Osteoblast (primary cell): ENCODE measurements at places on chromosomes 5 and 9. TPM values are rescaled to one million over a fixed set of nuclear protein-coding genes. Genes with fewer than 3 reads are reported as not detected.

DNA sequence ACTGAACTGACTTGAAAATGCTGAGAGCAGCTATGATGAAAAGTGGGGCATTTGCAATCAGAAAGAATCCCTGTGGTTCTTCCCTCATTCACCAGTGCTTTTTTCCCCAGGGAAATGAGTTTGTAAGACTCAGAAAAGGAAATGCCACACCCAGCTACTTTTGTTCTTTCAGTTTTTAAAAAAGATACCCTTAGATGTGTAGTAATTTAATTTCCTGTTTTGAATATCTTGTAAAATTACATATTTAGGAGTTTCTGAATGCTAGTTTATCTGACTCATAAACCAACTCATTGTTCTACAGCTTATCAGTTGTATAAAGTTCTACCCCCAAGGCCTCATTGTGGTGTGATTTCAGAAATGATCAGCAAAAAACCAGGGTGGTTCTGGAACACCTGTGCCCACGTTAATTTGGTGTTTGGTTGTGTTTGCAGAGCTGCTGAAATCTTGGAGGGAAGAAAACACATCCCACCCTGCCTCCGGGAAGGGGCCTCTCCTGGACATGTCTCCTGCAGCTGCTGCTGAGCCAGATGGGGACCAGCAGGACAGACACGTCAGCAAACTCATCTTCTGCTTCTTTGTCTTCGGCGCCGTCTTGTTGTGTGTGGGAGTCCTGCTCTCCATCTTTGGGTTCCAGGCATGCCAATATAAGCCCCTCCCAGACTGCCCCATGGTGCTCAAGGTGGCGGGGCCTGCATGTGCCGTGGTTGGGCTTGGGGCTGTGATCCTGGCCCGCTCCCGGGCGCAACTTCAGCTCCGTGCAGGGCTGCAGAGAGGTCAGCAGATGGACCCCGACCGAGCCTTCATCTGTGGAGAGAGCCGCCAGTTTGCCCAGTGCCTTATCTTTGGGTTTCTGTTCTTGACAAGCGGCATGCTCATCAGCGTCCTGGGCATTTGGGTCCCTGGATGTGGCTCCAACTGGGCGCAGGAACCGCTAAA lies 2.8 kb downstream of the TMEM171 start:
- peaks cover 24% of the 10 kb centered on the region for H3K4me1 ChIP-seq
- H3K36me3 ChIP-seq, result no peaks in the 10 kb centered on the region
- no peak overlapping the region for H3K4me3 ChIP-seq
- H3K27me3 ChIP-seq, result no peaks in the 10 kb centered on the region
- DNase-seq, result peak; percentile 95

- no peaks in the 10 kb centered on the region for H3K36me3 ChIP-seq
- H3K27ac ChIP-seq, result no peak within 1 kb of the TSS
- peaks cover 54% of the 10 kb centered on the region for H3K27me3 ChIP-seq
- DNase-seq, result peak; percentile 34
- no peaks in the 10 kb centered on the region for H3K4me1 ChIP-seq
Observed at GRCh38 chr9:6645355-6646292, at the start of gene GLDC. TSS of gene GLDC (minus strand) at chr9:6645729. CDS start at chr9:6645499, 230 bp downstream.

DNA sequence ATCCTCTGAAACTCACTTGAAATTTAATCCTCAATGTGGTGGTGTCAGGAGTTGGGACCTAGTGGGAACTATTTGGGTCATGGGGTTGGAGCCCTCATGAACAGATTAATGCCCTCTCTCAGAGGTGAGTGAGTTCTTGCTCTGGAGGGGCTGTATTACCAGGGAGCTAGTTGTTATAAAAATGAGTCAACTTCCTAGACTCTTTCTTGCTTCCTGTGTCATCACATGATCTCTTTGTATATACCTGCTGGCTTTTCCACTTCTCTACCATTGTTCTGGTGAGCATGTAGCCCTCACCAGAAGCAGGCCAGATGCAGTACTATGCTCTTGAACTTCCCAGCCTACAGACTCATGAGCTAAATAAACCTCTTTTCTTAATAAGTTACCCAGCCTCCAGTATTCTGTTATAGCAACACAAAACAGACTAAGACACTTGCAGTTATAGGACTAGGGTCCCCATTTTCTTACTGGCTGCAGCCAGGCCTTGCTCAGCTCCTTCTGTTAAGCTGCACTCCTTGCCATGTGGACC lies 127.5 kb downstream of the SUSD1 start:
- no peak overlapping the region for H3K4me3 ChIP-seq
- no peaks in the 10 kb centered on the region for H3K36me3 ChIP-seq
- no peaks in the 10 kb centered on the region for H3K27me3 ChIP-seq
- H3K27ac ChIP-seq, result peak overlapping the region; percentile 99
- no peak for DNase-seq

DNA sequence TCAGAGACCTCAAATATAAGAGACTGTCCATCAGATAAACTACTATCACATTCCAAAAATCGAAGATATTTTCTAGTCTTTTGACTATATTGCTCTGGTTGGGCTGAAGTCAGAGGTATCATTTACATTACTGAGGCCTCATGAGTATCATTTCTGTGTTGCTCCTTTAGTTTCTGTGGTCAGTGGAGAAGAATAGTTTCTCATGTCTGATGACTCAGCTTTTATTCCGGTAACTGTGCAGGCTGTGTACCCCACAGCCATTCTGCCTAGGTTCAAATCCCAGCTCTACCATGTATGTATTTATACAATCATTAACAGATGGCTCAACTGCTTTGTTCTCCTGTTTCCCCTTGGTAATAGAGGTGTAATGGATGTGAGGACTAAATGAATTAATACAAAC lies 179.3 kb downstream of the ALDH1A1 start:
- H3K4me1 ChIP-seq, result no peaks in the 10 kb centered on the region
- DNase-seq, result no peak
- no peaks in the 10 kb centered on the region for H3K27me3 ChIP-seq
- no peak overlapping the region for H3K4me3 ChIP-seq
- no peaks in the 10 kb centered on the region for H3K36me3 ChIP-seq

DNA sequence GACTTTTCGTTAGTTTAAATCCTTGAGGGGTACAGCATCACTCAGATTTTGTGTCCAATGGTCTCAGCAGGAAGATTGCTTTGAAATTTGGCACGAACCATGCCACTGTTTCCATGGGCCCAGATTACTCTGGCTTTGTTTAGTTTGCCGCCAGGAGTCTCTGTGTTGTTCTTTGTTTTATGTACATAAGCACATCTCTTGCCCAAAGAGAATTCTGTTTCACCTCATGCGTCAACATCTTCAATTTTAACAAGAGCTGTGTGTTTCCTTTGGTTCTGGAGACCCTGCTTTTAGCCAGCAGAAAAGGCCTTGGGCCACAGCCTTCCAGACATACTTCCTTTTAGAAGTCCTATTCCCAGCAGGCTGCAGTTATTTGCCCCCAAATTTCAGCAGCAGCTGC lies 62.4 kb downstream of the TNPO1 start:
- no peaks in the 10 kb centered on the region for H3K4me1 ChIP-seq
- H3K27ac ChIP-seq, result no peak overlapping the region
- H3K36me3 ChIP-seq, result peaks cover 88% of the 10 kb centered on the region
- no peak overlapping the region for H3K4me3 ChIP-seq

DNA sequence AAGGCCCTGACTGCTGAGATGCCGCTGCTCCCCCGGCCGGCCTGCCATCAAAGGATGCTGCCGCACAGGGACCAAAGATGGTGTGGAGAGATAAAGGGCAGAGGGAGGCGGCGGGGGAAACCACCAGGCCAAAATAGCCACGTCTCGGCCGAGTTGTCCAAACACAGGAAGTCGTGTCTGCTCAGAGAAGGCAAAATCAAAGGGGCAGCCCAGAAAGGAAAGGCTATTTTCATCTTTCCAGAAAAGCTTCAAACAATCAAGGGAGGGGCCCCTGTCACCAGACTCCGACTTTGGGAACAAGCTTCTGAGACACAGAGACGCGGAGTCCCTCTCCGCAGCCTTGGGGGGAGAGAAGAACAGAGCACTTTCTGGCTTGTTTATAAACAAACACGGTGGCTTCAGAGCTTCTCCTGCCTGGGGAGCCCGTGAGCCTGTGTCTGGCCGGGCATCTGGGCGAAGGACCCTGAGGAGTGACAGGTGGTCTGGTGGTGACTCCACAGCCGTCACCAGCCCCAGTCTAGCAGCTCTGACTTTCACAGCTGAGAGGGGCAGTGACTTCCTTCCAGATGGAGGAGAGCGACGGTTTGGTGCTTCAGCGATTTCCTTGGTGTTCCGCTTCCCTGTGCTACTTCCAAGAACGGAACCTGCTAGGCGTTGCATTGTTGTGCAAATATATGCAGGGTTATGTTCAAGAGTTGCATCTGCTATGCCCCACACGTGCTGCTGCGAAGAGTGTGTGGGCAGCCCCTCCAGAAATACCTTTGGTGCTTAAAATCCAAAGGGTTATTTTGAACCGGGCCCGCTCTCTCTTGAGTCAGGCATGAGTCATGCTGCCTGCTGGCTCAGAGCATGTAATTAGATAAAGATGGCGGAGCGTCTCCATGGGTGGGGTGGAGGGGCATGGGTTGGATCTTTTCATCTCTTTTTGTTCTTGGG lies 24.0 kb downstream of the ADAMTSL2 start:
- H3K27me3 ChIP-seq, result peaks cover 5% of the 10 kb centered on the region
- peaks cover 11% of the 10 kb centered on the region for H3K4me1 ChIP-seq
- peak overlapping the region; percentile 1 for H3K27ac ChIP-seq
- H3K36me3 ChIP-seq, result no peaks in the 10 kb centered on the region

DNA sequence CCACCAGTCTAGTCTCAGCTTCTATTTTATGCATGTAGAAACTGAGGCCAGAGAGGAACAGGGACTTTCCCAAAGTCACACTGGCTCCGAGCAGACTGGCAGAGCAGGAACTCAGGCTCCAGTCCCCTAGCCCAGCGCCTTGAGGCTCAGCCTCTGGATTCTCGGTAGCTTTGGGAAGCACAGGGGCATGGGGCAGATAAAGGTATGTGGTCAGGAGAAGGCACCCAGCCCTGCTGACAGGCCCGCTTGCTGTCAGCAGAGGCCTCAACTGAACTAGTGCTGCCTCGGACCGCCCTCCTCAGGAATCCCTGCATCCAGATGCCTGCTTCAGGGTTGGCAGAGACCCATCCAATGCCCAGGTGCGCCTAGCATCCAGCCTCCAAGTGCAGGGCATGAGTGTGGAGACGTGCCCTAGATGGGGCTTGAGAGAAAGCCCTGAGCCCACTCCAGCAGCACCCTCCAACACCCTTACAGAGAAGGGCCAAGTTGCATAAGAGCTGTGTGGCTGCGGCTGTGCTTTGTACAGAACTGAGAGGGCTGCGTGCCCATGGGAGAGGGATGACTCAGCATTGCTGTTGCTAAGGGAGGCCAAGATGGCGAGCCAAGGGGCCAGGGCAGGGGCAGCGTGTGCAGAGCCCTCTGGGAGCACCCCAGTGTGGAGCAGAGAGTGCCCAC lies 168.6 kb downstream of the MACROH2A1 start:
- H3K36me3 ChIP-seq, result no peaks in the 10 kb centered on the region
- peak; percentile 91 for DNase-seq
- H3K4me3 ChIP-seq, result no peak overlapping the region
- no peaks in the 10 kb centered on the region for H3K27me3 ChIP-seq

DNA sequence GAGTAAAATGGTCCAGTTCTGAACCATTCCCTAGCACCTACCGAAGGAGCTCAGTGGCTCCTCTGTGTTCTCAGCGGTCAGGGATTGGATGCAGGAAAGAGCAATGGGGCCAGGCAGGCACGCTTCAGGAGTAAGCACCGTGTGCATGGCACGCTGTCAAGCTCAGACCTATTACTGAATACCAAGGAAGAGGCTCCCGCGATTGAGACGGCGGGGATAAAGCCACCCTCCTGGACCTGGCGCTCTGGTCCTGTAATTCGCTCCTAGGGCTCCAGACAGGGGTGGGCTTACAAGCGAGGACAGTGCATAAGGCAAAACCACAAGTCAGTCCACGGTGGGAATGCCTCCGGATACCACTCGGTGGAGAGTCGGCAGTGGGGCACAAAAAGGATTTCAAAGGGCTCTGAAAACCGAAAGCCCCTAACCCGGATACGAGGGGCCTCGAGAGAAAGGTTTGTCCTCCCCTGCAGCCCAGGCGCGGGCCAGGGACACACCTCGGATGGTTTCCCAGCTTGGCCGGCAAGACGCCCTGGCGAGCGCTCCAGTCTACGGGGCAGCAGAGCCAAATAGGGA lies 988 bp downstream of the OXCT1 start:
- no peaks in the 10 kb centered on the region for H3K27me3 ChIP-seq
- peaks cover 19% of the 10 kb centered on the region for H3K4me1 ChIP-seq

- no peaks in the 10 kb centered on the region for H3K27me3 ChIP-seq
- H3K36me3 ChIP-seq, result peaks cover 1% of the 10 kb centered on the region
- peaks cover 68% of the 10 kb centered on the region for H3K4me1 ChIP-seq
- no peak for DNase-seq
- H3K4me3 ChIP-seq, result peak overlapping the region; percentile 51
- H3K27ac ChIP-seq, result peak overlapping the region; percentile 97
Observed at GRCh38 chr5:159050316-159051143, 49.2 kb downstream of the EBF1 start.

- H3K4me3 ChIP-seq, result no peak overlapping the region
- H3K4me1 ChIP-seq, result no peaks in the 10 kb centered on the region
- no peak overlapping the region for H3K27ac ChIP-seq
- peak; percentile 81 for DNase-seq
- peaks cover 24% of the 10 kb centered on the region for H3K27me3 ChIP-seq
- no peaks in the 10 kb centered on the region for H3K36me3 ChIP-seq
Observed at GRCh38 chr5:76999451-76999850, 30.8 kb upstream of the AGGF1 start.

- H3K27me3 ChIP-seq, result no peaks in the 10 kb centered on the region
- H3K36me3 ChIP-seq, result no peaks in the 10 kb centered on the region
- no peak overlapping the region for H3K4me3 ChIP-seq
- no peaks in the 10 kb centered on the region for H3K4me1 ChIP-seq
- no peak overlapping the region for H3K27ac ChIP-seq
Observed at GRCh38 chr9:26058111-26058895, 380.1 kb upstream of the TUSC1 start.

DNA sequence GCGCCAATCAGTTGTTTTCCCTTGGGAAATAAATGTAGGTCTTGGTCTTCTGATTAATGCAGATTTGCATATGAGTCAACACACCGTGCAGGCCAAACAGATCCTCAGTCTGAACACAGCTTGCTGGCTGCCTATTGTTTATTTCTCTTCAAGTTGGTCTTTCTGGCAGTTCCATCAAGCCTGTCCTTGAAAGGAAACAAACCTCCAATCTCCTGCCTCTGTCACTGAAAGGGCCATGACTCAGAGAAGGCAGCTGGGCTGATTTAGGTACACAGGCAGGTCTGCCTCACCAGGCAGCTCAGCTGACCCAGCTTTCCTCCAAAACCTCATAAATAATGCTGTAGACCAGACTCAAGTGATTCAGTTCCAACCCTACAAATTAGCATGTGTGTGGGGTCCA lies 175.9 kb downstream of the MAN2A1 start:
- H3K4me3 ChIP-seq, result no peak overlapping the region
- H3K36me3 ChIP-seq, result no peaks in the 10 kb centered on the region
- peak; percentile 86 for DNase-seq
- peak overlapping the region; percentile 48 for H3K27ac ChIP-seq
- H3K27me3 ChIP-seq, result no peaks in the 10 kb centered on the region

GRCh38 chr9:130833031-130833990 lies 1.7 kb upstream of the ABL1 start:
- H3K4me3 ChIP-seq, result no peak overlapping the region
- H3K27me3 ChIP-seq, result no peaks in the 10 kb centered on the region
- H3K27ac ChIP-seq, result peak overlapping the region; percentile 92
- peaks cover 32% of the 10 kb centered on the region for H3K4me1 ChIP-seq
- DNase-seq, result peak; percentile 92

- H3K27ac ChIP-seq, result no peak overlapping the region
- peaks cover 4% of the 10 kb centered on the region for H3K4me1 ChIP-seq
- no peak overlapping the region for H3K4me3 ChIP-seq
Observed at GRCh38 chr9:131887680-131888079, 147.8 kb upstream of the RAPGEF1 start.

- peaks cover 41% of the 10 kb centered on the region for H3K27me3 ChIP-seq
- H3K4me3 ChIP-seq, result no peak overlapping the region
- no peaks in the 10 kb centered on the region for H3K36me3 ChIP-seq
- DNase-seq, result no peak
- no peaks in the 10 kb centered on the region for H3K4me1 ChIP-seq
- H3K27ac ChIP-seq, result no peak overlapping the region
Observed at GRCh38 chr9:109586993-109587392, 88.9 kb upstream of the PTPN3 start.

Gene PITX1
- 8.3 and 9.8 TPM in 2 replicates for total RNA-seq

Gene LRRTM2
- total RNA-seq, result under 0.01 and 0.88 TPM in 2 replicates

Gene SLC6A18
- not detected in 2 replicates for total RNA-seq

Gene SLCO6A1
- not detected in 2 replicates for total RNA-seq

Gene CNTNAP3B
- 15.0 and 30.8 TPM in 2 replicates for total RNA-seq
